IMR-90 (cell line): ENCODE measurements at places on chromosomes 5 and 9.

- H3K36me3 ChIP-seq: no peaks in the 10 kb centered on the region
- no peak overlapping the region for H3K27ac ChIP-seq
- no peak for DNase-seq
- peaks cover 4% of the 10 kb centered on the region; the same call in 1 of the 2 replicates for H3K4me1 ChIP-seq
- H3K4me3 ChIP-seq: no peak overlapping the region
These were observed 44.8 kb downstream of the LIX1 start for GRCh38 chr5:97097326-97098230.

DNA sequence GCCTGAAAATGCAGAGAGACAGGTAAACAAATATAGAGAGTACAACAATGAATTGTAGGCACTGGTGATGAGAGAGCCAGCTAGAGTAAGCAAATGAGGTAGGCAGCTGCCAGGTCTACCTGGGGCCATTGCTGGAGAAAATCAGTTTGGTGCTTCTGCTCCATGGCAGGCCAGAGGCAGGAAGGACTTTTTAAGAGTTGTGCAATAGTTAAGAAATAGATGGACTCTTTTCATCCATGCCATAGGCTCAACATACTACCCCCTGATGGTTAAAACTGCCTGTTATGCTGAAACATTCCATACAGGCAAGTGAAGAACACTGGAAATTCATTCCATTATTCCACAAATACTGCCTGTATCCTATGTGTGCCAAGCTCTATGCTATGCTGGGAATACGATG, 86.5 kb upstream of the CCDC112 start:
- no peak overlapping the region for H3K4me3 ChIP-seq
- H3K27me3 ChIP-seq: no peaks in the 10 kb centered on the region
- peaks cover 3% of the 10 kb centered on the region for H3K4me1 ChIP-seq
- DNase-seq: no peak
- no peaks in the 10 kb centered on the region for H3K36me3 ChIP-seq
- H3K27ac ChIP-seq: no peak overlapping the region

- no peak for DNase-seq
- H3K27ac ChIP-seq: no peak overlapping the region
- H3K4me1 ChIP-seq: peaks cover 10% of the 10 kb centered on the region
- H3K27me3 ChIP-seq: peaks cover 4% of the 10 kb centered on the region; the same call in 1 of the 2 replicates
These were observed 205.2 kb upstream of the MAP3K1 start for GRCh38 chr5:56610093-56610698.

DNA sequence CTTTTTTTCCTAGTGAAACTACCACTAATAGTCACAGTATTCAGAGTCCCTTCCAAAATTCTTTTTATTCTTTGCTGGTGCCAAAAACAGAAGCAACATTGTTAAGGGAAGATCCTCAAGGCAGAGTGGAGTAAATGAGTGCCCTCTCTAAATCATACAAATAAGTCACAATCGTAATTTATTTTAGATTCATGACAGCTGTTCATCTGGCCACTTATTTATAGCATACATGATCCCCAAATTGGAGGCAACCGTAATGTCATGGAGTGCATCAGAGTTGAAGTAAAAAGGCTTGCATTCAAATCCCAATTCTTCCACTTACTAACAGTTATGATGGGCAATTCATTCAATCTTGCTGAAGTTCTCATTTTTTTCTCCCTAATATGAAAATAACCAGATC, 33.4 kb downstream of the POLK start:
- DNase-seq: no peak
- H3K4me3 ChIP-seq: no peak overlapping the region
- peaks cover 7% of the 10 kb centered on the region for H3K36me3 ChIP-seq
- no peaks in the 10 kb centered on the region for H3K27me3 ChIP-seq
- no peaks in the 10 kb centered on the region for H3K4me1 ChIP-seq
- no peak overlapping the region for H3K27ac ChIP-seq

- peak overlapping the region; percentile 76 for H3K4me3 ChIP-seq
- H3K27ac ChIP-seq: peak overlapping the region; percentile 25; the same call in 1 of the 2 replicates
- peaks cover 11% of the 10 kb centered on the region for H3K4me1 ChIP-seq
- H3K27me3 ChIP-seq: no peaks in the 10 kb centered on the region
These were observed 526 bp upstream of the STXBP1 start for GRCh38 chr9:127611603-127611898.

- no peaks in the 10 kb centered on the region for H3K27me3 ChIP-seq
- peaks cover 29% of the 10 kb centered on the region for H3K4me1 ChIP-seq
- no peaks in the 10 kb centered on the region for H3K36me3 ChIP-seq
- H3K4me3 ChIP-seq: no peak overlapping the region
- DNase-seq: no peak
These were observed 26.8 kb downstream of the WWC1 start for GRCh38 chr5:168318240-168318639.

DNA sequence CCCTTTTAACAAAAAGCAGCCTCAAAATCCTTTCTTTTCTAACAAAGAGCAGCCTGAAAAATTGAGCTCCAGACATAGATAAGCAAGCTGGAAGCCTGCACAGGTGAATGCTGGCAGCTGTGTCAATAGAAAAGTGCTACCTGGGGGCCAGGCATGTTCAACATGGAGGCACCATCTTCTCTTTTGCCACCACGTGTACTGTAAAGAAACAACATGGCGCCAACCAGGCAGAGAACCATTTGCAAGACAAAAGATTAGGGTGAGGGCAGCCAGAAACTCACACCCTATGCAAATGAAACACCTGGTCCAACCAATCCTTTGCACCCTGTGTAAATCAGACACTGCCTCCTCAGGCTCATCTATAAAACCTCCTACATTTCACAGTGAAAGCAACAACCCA, 96.0 kb downstream of the ACTL7B start:
- no peak overlapping the region for H3K27ac ChIP-seq
- no peaks in the 10 kb centered on the region for H3K4me1 ChIP-seq

DNA sequence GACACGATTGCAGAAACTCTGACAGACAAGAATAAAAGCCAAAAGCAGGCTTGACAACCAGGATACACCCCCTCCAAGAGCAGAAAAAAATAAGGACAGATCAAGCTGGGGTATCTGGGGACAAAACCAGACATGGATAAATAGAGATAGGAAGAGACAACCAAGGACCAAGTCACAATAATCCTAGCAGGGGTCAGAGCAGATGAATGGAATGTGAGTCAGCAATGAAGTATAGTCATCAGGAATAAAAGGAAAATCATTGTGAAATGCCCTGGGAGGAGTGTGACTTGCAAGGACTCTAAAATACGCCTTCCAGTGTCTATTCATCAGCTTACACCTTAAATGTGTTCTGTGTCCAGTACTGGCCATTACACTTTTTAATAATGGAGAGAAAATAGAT, 206.8 kb downstream of the CAAP1 start:
- no peaks in the 10 kb centered on the region for H3K36me3 ChIP-seq
- H3K27ac ChIP-seq: no peak overlapping the region
- peak; percentile 0 for DNase-seq

DNA sequence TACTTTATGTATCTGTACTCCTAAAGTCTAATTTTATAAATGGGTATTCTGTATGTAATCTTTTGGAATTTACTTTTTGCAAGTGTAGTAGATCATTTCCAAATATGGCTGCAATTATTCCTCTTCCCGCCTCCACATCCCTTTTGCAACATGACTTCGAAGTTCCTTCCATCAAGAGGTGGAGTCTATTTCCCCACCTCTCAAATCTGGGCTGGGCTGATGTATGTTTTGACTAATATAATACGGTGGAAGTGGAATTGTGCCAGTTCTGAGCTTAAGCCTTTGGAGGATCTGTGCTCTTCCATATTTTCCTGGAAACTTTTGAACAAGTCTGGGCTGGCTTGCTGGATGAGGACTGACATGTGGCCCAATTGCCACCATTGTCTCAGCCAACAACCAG, 155.9 kb downstream of the FGF18 start:
- H3K4me3 ChIP-seq: no peak overlapping the region
- H3K27me3 ChIP-seq: peaks cover 16% of the 10 kb centered on the region
- DNase-seq: no peak
- H3K27ac ChIP-seq: no peak overlapping the region

DNA sequence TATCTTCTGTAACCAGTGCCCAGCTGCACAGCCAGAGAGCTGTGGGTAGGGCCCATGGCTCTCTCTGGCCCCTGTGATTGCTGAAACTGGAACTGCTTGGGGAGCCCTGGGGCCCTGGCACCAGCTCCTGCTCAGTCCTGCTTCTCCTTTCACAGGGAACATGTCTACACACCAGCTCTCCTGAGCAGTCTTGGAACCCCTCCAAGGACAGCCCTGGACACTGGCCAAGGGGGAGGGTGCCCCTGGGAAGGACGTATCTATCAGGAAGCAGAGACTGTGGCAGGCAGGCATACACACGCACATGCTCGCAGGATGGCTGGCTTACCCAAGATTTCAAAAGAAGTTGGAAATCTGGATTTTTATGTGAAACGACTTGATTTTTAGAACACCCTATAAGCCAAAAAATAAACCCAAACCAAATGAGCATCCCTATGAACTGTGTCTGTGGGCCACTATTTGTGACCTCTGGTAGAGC, 8.8 kb upstream of the TRAF1 start:
- H3K27ac ChIP-seq: peak overlapping the region; percentile 90
- peak; percentile 91 for DNase-seq
- no peak overlapping the region for H3K4me3 ChIP-seq
- peaks cover 36% of the 10 kb centered on the region for H3K4me1 ChIP-seq

- no peak overlapping the region for H3K27ac ChIP-seq
- H3K4me3 ChIP-seq: no peak overlapping the region
- H3K36me3 ChIP-seq: no peaks in the 10 kb centered on the region
- no peaks in the 10 kb centered on the region for H3K27me3 ChIP-seq
- no peaks in the 10 kb centered on the region for H3K4me1 ChIP-seq
These were observed 485.9 kb upstream of the C9orf72 start for GRCh38 chr9:28059192-28059591.

- no peaks in the 10 kb centered on the region for H3K27me3 ChIP-seq
- no peak overlapping the region for H3K27ac ChIP-seq
- H3K4me3 ChIP-seq: no peak overlapping the region
- peaks cover 6% of the 10 kb centered on the region for H3K4me1 ChIP-seq
- no peak for DNase-seq
- no peaks in the 10 kb centered on the region for H3K36me3 ChIP-seq
These were observed 214.1 kb upstream of the TLE4 start for GRCh38 chr9:79357616-79358015.

DNA sequence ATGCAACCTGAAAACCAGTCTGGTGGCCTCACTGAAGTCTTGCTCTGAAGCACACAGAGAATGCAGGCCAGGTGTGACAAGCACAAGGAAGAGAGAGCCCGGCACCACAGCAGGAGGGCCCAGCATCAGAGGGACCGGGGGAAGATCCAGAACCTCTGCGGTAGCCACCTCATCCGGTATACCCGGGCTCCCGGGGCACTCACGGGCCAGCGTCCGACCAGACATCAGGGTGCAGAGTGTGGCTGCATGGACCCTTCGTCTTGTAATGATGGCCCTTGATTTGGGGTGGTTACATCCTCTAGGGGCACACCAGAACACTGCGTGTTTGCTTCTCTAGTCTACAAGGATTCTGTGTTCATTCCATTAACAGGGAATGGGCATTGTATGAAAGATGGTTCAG, 406.0 kb downstream of the GADD45G start:
- no peaks in the 10 kb centered on the region; the same call in 1 of the 2 replicates for H3K27me3 ChIP-seq
- no peak overlapping the region for H3K4me3 ChIP-seq
- no peaks in the 10 kb centered on the region for H3K36me3 ChIP-seq
- DNase-seq: no peak
- H3K27ac ChIP-seq: no peak overlapping the region
- H3K4me1 ChIP-seq: peaks cover 6% of the 10 kb centered on the region; the same call in 1 of the 2 replicates

- H3K27me3 ChIP-seq: no peaks in the 10 kb centered on the region
- no peak overlapping the region for H3K4me3 ChIP-seq
- no peak for DNase-seq
These were observed 81.1 kb upstream of the RAI14 start for GRCh38 chr5:34574936-34575467.

DNA sequence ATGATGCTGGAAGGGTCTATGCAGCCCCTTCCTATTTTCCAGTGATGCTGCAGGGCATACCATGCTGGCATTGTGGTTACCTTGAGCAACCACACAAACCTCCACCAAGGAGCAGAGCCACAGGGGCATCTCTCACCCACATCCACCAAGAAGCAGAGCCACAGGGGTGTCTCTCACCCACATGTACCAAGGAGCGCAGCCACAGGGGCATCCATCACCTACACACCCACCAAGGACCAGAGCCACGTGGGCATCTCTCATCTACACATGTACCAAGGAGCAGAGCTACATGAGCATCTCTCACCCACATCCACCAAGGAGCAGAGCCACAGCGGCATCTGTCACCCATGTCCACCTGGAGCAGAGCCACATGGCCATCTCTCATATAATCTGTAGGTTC, 8.8 kb upstream of the GM2A start:
- H3K36me3 ChIP-seq: no peaks in the 10 kb centered on the region
- H3K27ac ChIP-seq: no peak overlapping the region
- no peak for DNase-seq
- no peaks in the 10 kb centered on the region for H3K4me1 ChIP-seq
- peaks cover 33% of the 10 kb centered on the region for H3K27me3 ChIP-seq

- H3K27me3 ChIP-seq: no peaks in the 10 kb centered on the region
- no peaks in the 10 kb centered on the region for H3K36me3 ChIP-seq
- no peaks in the 10 kb centered on the region for H3K4me1 ChIP-seq
- no peak overlapping the region for H3K4me3 ChIP-seq
- H3K27ac ChIP-seq: no peak overlapping the region
- DNase-seq: no peak
These were observed 25.7 kb upstream of the RIOK2 start for GRCh38 chr5:97208714-97209113.

- H3K27ac ChIP-seq: no peak overlapping the region
- DNase-seq: no peak
- no peaks in the 10 kb centered on the region for H3K27me3 ChIP-seq
- H3K36me3 ChIP-seq: no peaks in the 10 kb centered on the region
- no peak overlapping the region for H3K4me3 ChIP-seq
- H3K4me1 ChIP-seq: no peaks in the 10 kb centered on the region
These were observed 102.0 kb downstream of the CAVIN4 start for GRCh38 chr9:100679834-100680233.

DNA sequence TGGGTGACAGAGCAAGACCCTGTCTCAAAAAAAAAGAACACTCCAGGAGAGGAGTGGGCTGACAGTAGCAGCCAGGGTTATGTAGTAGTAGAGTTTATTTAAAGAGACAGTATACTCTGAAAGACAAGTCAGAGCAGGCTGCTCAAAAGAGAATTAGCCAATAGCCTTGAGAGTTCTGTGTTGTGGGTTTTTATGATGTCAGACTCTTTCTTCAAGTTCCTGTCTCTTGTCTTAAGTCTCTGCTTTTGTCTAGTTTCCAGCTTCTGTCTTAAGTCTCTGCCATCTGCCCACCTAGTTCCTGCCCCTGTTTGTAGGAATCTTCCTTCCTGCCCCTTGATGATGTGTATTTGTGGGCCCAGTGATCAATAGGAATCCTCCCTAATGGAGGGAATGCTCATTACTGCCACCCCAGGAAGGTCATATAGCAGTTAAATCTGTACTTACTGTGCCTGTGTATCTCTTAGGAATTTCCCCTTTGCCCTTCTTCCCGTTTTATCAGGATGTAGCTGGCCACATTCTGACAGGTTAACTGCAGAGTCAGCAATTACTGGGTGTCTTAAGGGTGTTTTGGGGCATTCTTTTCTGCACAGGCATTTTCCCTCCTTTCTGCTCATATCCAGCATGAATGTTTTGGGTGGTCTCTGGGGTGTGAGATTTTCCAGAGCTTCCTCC, 580.5 kb upstream of the SGCD start:
- H3K27ac ChIP-seq: no peak overlapping the region
- no peaks in the 10 kb centered on the region for H3K4me1 ChIP-seq
- H3K36me3 ChIP-seq: no peaks in the 10 kb centered on the region
- no peak for DNase-seq
